ENCODE measurements at places on chromosomes 1 and 21.

DNA sequence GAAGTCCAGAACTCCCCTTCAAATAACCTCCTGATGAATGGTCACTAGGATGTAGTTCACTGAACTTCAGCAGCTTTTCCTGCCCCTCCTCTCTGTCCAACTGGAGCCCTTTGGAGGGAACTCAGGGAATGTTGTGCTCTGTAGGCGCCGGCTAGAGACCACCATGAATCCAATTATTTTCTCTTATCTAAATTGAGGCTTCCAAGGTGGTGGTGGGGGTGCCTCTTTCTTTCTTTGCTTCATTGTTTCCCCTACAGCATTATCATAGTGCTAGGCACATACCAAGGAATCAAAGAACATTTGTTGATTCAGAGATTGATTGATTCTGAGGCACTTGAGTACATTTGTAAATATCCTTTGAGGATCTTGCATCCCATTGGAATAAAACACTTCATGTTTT lies 426.6 kb upstream of the PLXNA2 start:
- DNase-seq: no peak

DNA sequence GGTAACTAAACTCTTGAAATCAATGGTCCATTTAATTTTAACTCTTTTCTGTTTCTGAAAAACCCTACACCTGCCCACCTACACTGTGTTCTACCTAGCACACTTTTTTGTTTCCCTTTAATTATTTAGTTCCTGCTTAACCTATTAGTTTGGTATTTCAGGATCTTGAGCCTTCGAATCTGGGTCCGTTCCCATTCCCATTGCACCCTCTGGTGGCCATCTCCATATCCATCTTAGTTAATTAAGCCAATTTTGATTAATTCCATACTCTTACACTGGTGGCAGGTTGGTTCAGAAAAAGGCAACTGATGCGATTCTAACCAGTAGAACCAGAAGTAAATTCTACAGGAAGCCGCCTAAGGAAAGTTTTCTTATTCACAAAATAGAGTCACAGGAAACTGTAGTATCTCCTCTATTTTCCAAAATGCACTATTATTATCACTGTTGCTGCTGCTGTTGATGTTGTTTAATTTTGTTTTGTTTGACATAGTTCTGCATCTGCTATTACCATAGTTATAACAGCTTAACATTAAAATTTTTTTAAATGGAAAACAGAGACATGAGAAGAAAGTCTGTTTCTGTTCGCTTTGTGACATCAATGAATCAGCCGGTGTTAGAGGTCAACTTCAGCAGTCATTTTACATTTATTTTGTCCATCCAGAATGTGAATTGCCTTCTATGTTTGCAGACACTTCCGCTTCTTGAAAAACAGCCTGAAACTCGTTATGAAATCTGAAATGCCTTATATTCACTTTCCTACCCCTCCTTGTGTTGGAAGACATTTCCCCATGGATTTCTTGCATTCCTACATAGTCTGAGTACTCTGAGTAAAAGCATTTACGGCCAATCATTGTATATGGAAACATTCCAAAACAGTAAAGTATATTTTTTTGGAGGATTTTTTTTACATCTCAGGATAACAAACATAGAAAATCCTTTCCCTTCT lies 115.5 kb upstream of the NCAM2 start:
- DNase-seq: no peak

DNA sequence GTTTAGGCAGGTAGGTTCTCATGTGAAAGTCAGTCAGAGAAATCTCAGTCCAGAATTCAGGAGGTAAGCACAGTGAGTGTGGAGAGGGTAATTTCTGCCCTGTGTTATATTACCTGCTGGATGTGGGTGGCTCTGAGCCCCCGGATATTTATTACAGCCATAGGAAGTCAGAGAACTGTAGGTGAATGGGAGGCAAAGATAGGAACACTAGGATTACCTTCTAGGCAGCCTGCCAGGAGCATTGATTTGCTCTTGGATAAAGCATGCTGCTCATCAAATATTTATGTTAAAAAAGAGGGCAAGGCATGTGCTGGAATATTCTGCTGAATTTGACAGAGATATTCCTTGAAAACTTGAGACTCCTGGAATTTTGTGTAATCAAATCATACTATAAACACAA lies 8.5 kb downstream of the GNG12 start:
- no peak for DNase-seq

DNA sequence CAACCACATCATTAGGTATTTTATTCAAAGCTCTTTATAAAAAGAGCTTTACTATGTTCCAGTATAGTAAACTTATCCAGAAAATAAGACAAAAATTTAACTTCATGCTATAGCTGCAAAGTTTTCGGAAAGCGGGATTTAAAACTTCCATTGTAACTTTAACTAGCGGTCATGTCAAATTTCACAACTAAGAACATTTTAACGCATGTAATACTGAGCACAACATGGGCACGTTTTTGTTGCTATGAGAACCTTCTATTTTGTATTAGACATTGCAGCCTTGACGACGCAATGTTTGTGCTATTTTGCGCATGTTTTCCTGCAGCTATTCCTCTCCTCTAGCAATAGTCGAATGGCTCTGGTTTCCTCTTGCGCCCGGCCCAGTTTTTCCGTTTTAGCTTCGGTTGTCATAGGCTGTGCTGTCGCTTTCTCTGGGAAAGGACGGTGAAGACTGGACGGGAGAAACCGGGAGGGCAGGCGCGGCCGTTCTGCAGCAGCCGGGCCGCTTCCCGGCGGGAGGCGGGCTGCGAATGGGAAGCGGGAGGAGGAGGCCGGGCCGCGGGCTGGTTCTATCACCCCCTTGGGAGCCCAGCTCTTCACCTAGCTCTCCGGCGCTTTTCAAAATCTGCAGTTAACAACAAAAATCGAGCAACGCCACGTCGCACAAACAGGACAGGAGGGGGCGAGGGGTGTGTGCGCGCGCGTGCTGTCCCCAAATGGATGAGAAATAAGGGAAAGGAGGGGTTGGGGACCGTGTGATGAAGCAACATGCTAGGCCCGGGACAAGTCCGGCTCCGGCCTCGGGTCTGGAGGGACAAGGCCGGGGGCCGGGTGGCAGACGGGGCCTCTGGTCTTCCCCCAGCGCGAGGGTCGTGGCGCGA lies 105.3 kb upstream of the HNRNPU start:
- peak; percentile 87 for DNase-seq

GRCh38 chr1:243799908-243800307 lies 50.1 kb downstream of the AKT3 start:
- no peak for DNase-seq

DNA sequence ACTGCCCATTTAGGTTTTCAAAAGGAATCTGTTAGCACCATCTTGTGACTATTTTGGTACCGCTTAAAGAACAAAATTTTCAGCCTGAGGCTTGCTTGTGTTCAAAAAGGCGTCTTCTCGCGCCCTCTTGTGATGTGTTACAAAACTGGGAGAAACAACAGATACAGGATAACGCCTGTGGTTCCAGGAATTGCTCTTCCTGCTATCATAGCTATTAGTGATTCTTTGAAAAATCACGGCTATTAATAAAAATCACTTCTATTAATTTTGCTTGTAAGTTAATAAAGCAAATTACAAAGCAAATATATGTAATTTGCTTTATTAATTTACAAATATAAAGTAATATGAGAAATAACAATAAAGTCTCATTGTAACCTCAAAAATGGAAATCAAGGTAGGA lies 82.2 kb upstream of the ABCD3 start:
- DNase-seq: peak; percentile 62

DNA sequence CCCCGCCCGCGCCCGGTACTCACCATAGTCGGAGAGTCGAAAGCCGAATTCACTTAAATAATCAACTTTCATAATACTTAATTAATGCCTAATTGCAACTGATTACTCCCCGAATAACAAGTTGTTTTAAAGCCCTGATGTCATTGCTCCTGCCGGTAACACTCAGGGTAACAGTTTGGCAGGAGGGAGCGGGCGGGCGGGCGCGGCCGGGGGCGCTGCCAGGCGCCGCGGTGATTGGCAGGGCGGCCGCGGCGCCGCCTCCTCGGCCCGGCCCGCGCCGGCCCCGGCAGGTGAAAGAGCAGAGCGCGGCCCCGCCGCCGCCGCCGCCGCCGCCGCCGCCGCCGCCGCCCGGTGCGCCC lies 102.2 kb downstream of the CASZ1 start:
- no peak for DNase-seq

GRCh38 chr1:42943166-42943565 lies 15.5 kb downstream of the SLC2A1 start:
- no peak for DNase-seq

DNA sequence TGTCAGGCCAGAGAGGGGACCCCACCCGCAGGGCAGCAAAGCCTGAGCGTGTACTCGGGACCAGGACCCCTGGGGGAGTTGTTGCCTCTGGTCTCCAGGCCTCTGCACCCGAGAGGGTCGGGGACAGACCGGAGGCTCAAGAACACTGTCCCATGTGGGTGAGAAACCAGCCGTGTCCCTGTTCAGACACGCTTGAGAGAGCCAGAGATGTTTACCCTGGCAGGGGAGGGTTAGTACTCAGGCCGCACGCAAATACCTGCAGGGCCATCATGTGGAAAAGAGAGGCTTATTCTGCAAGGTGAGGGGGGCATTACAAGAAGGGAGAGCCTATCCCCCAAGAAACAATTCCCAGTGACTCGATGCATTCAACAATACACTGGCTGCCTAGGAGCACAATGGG lies 74.0 kb upstream of the ARHGEF16 start:
- DNase-seq: no peak
